ENCODE measurements at places on chromosomes 5 and 9. TPM values are rescaled to one million over a fixed set of nuclear protein-coding genes. Genes with fewer than 3 reads are reported as not detected.

GRHPR gene
- total RNA-seq = 108 TPM

RNF208 gene
- 0.33 TPM for total RNA-seq

MUSK gene
- 0.66 TPM for total RNA-seq

DNA sequence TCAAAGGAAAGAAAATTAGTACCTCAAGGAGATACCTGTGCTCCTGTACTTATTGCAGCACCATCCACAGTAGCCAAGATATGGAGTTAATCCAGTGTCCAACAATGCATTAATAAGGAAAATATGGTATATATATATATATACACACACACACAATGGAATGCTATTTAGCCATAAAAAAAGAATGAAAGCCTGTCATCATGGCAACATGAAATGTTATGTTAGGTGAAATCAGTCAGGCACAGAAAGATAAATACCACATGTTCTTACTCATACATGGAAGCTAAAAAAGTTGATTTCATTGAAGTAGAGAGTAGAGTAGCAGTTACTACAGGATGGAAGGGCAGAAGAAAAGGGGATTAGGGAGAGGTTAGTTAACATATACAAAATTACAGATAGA, 601.5 kb downstream of the ANXA1 start:
- DNase-seq = peak; percentile 54

DNA sequence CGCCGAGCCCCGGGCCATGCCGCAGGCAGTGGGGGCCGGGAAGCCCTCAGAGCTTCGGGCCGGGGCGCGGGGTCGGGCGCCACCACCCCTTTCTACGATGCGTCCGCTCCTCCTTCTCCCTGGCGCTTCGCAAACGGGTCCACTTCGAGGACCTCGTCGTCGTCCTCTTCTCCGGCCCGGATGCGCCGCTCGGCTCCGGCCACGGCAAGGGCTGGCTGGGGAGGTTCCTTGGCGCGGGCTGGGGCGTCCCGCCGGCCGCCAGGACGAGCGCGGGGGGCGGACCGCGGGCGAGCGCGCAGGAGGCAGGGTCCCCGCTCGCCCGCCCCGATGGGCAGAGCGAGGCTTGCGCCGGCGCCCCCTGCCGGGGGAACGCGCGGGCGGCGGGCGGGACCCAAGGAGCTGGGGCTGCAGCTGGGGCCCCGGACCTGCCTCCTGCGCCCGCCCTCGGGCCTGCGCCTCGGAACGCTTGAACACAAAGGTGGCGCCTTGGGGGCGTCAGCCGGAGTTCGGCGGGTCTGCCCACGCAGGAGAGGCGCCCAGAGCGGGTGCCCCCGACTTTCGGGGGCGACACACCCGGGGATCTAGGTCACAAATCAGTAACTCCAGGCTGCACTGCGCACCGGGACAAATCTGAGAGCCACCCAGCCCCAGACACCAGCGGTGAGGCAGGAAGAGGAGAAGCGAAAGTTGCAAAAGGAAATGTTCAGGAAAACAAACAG, at the start of gene ROR2:
Gene ROR2, minus strand, starts transcription at position 283 of the 719 bp plus-strand sequence.
- peak; percentile 34 for DNase-seq

DNA sequence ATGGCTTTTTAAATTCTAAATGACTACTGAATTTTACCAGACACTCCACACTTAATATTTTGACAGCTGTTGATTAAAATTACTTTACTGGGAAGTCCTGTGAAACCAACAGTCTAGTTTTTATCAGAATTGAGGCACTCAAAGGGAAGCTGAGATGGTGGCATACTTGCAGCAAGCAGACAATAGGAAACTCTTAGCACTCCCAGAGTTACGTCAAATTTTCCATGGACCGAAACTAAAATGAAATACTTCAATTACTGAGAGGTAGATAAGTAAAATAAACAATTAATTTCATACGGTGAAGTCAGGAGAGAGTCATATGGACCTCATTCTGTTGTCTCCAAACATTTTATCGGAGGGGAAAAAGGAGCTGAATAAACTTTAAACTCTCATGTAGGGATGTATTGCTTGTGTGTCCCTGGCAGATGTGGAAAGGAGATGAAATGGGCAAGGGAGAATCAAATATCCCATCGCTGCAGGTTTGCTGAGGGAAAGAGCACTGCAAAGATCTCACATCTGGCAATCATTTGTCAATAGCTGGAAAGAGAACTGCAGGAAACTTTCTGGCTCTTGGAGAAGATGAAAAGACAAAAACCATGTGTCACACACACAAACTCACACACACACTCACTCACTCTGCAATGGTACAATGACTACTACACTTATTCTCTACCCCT, 189.4 kb downstream of the BNC2 start:
- peak; percentile 67 for DNase-seq

- DNase-seq = peak; percentile 91
These were observed 16.1 kb upstream of the RAI14 start for GRCh38 chr5:34639852-34640626.

DNA sequence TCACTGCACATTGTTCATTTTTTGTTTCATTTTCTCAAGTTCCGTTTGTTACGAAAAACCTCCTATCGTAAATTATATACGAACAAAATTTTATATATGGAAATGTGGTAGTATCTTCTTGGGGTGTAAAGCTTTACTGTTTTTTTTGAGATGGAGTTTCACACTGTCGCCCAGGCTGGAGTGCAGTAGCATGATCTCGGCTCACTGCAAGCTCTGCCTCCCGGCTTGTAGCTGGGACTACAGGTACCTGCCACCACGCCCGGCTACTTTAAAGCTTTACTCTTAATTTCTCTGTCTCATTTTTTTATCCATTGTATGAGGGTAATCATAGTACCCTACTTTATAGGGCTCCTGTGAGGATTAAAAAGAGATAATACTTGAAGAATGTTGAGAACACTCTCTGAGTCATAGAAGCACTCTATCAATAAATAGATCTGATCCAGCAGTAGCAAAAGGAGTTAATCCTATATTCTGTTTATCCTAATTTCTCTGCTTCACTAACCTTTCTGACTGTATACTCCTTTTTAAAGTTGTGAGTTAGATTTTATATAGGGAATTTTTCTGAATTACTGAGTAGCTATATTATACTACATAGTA, 5.6 kb upstream of the LRRC70 start:
- DNase-seq = no peak

GRCh38 chr5:142939006-142939405, 168.8 kb downstream of the ARHGAP26 start:
- no peak for DNase-seq

DNA sequence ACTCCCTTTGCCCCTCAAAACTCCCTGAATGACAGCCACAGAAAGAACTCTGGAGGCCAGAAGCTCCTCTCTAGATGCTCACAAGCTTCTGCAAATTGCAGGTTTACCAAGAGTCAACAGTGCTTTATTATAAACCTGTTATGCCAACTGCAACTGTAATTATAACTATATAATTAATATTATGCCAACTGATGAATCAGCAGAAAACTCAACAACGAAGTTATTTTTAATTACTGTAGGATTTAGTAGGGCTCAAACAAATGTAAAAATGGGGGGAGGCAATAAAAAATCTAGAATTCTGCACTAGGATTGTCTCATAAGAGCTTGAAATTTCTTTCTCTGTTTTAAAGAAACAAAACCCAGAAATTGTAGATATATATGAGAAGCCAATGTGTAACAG, 37.0 kb upstream of the OR2K2 start:
- DNase-seq = no peak
